ENCODE measurements at places on chromosomes 2 and 18. TPM values are rescaled to one million over a fixed set of nuclear protein-coding genes. Genes with fewer than 3 reads are reported as not detected.

MARCHF4 gene
- 0.04 TPM for polyA plus RNA-seq

APCDD1 gene
- 200 TPM for polyA plus RNA-seq

- DNase-seq = no peak
These were observed 10.7 kb upstream of the FAM136A start for GRCh38 chr2:70312560-70312959.

DNA sequence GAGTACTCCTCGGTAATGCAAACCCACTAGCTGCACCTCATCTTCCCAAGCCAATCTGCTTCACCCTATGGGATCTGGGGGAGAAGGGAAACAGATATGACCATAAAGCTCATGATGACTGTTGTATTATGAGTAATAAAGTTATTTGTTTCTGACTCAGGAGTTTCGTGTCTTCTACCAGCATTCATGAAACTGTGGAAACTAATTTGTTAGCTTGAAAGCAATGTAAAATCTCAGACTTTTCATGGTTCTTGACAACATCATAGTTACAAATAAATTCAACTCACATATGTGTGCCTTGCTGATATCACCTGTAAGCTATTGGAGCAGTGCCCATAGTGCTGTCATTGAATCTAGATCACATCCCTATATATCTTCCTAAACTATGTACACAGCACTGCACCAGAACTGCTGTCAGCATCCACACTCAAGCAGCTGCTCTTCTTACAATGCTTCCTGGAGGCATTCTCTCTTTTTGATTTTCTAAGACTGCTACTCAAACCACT, 135.6 kb upstream of the KYNU start:
- no peak for DNase-seq

DNA sequence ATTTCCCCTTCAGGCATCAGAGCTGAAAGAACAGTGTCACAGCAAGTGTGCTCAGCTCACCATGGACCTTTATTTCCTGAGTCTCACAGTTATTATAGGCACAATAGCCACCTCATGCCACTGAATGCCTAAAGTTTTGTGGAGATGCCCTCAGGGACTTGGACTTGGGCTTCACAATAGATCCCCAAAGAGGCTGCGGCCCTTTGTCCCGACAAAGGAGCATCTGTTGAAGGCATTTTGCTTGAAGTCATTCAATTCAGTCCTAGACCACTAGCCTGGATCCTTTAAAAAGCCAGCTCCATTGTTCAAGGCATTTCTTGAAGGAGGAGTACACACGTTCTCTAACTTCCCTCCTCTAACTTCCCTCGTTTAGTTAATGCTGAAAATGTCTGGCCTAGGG, 125.4 kb downstream of the DCC start:
- no peak for DNase-seq

GRCh38 chr18:59268721-59269562, 4.3 kb downstream of the RAX start:
- DNase-seq = no peak

GRCh38 chr2:63435070-63435469, 153.2 kb downstream of the WDPCP start:
- DNase-seq = no peak
